ENCODE measurements at places on chromosomes 12 and 14.

DNA sequence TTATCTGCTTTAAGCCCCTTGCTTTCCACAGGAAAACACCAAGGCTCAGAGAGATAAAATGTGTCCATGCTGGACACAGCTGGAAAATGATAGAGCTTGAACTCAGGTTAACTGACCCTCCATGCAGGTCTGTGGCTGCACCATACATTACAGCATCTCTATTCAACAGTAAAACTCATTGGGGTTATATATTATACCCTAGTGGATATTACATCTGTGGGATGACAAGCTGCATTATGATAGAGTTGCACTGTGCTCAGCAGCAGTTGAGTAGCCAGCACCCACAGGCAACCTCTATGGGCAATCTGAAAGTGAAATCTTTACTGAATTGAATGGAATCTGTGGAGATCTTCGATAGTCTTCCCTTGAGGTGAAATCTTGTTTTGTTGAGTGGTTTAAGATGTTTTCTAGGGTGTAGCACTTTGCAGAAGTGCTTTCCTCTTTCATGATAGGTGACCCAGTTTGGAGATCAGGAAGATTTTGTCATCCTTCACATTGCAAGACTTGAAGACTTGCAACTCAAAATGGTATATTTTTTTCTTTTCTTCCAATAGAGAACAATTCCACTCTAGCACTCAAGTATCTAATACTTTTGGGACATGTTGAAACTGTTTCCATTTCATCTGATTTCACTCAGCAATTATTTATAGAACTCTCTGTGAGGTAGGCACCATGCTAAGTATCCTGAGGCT, 389.2 kb downstream of the RAD51B start:
- DNase-seq = no peak

GRCh38 chr12:131441638-131442336, 269.1 kb upstream of the SFSWAP start:
- no peak for DNase-seq

GRCh38 chr14:95979339-95980042, 59.7 kb upstream of the C14orf132 start:
- DNase-seq = peak; percentile 4

- DNase-seq = no peak
Observed at GRCh38 chr12:2877953-2878732, 1.1 kb downstream of the RHNO1 start.

GRCh38 chr12:52060498-52061177, 9.1 kb upstream of the ATG101 start:
- DNase-seq = no peak

DNA sequence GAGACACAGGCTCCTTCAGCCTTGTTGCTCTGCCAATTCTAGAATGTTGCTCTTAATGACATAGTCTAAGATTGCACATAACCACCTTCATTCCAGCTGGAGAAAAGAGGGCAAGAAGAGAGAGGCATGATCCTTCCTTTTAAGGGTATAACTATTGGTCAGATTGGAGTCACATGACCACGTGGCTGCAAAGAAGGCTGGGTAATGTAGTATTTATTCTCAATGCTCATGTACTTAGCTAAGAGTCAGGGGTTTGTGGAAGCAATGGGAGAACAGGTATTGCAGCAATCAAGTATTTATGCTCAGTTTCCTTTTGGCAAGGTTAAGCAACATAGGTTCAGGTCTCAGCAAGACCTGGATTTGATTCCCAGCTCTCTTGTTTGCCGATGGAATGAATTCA, 298.8 kb upstream of the TBX3 start:
- DNase-seq = no peak

- peak; percentile 76 for DNase-seq
Observed at GRCh38 chr14:65222440-65222858, 120.1 kb upstream of the MAX start.

GRCh38 chr14:105120056-105120455, 48.5 kb downstream of the JAG2 start:
- DNase-seq = no peak

GRCh38 chr12:102956738-102957327, 641 bp upstream of the ASCL1 start:
- DNase-seq = no peak

- no peak for DNase-seq
Observed at GRCh38 chr14:53310412-53310811, 157.3 kb upstream of the DDHD1 start.

GRCh38 chr12:228846-229200, 14.9 kb upstream of the SLC6A12 start:
- no peak for DNase-seq

- DNase-seq = no peak
Observed at GRCh38 chr14:103094406-103095209, at the start of gene EXOC3L4. Gene EXOC3L4 (plus strand): TSS chr14:103094725. CDS start chr14:103100220, 5,495 bp downstream.

GRCh38 chr14:40213701-40214100, 781.5 kb upstream of the FBXO33 start:
- DNase-seq = no peak

- no peak for DNase-seq
Observed at GRCh38 chr14:101819251-101819990, 57.9 kb downstream of the PPP2R5C start.

- no peak for DNase-seq
Observed at GRCh38 chr14:91036741-91037469, 23.5 kb downstream of the RPS6KA5 start.

DNA sequence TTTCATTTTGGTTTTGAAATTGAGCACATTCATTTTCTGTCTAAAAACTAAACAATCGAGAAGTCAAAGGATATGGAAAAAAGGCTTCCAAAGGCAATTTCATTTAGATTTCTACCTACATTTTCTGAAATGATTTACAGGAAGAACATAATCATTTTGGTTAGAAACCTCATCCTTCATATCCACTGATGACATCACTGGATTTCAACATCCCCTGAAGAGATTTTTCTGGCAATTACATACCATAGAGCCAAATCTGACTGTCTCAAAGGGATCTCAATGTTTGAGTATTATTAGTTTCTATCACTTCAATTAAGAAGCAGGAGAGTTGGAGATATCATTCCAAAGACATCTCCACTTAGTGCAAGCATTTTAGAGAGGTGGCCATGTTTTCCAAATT, 137.8 kb downstream of the TTC7B start:
- peak; percentile 61 for DNase-seq

GRCh38 chr14:88989911-88990310, 165.5 kb downstream of the TTC8 start:
- no peak for DNase-seq

DNA sequence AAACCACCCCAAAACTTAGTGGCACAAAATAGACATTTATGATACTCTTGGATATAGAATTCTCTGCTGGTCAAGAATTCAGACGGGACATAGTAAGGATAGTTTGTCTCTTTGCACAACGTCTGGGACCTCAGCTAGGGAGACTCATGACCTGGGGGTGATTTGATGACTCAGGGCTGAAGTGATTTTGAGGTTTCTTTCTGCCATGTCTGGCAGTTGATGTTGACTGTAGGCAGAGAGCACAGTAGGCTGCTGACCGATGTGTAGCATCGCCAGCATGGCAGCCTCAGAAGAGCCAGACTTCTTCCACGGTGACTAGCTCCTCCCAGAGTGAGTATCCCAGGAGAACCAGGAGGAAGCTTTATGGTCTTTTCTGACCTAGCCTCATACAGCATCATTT, 88.9 kb upstream of the FRMD6 start:
- DNase-seq = peak; percentile 56

GRCh38 chr14:73014105-73014504, 12.8 kb downstream of the ZFYVE1 start:
- DNase-seq = no peak

DNA sequence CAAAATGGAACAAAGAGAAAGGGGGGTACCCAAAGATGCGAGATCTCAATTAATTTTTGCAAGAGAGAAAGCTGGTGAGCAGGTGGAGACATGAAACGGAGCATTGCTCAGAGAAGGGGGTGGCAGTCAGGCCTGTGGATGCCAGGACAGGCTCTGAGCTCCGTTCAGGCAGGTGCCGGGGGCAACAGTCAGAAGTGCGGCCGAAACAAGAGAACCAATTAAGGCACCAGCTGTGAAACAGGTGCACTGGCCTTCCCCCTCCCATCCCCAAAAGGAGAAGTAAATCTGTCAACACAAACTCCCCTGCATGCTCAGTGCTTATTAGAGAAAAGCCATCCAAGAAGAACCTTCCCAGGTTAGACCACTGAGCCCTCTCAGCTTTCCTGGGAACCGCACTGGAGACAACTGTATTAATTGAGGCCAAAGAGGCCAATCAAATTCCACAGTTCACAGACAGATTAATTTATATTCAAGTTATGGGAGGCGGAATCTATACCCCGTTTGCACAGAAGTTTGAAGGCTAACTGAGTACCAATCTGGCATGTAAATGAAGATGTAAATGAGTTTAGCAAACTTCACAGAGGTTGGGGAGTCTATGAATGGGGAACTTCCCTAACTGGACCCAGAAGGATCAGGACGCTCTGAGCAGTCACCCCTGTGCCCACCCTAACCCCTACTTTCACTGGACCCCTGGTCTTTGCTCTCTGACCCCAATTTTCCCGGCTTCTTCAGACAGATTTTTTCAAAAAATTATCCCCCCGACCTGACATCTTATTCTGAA, 20.9 kb downstream of the OAS2 start:
- DNase-seq = no peak

DNA sequence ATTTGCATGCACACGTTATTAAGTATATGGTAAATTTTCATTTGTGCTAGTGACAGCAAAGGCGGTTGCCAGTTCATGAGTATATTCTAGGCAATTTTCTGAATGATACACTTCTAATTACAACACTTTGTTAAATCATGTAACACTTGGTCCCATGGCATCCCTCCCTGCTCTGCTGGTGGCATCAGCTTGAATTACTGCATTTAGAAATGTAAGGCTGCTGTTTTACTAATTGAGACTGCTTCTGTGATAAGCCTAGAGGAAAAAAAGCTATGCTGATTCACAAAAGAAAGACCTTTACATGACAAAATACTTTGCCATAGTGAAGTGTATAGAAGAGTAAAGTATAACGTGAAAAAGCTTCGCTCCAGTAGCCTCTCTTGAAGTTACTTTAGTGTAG, 636.1 kb downstream of the KCNH5 start:
- DNase-seq = no peak

GRCh38 chr14:99028521-99028920, 243.5 kb downstream of the BCL11B start:
- DNase-seq = no peak

DNA sequence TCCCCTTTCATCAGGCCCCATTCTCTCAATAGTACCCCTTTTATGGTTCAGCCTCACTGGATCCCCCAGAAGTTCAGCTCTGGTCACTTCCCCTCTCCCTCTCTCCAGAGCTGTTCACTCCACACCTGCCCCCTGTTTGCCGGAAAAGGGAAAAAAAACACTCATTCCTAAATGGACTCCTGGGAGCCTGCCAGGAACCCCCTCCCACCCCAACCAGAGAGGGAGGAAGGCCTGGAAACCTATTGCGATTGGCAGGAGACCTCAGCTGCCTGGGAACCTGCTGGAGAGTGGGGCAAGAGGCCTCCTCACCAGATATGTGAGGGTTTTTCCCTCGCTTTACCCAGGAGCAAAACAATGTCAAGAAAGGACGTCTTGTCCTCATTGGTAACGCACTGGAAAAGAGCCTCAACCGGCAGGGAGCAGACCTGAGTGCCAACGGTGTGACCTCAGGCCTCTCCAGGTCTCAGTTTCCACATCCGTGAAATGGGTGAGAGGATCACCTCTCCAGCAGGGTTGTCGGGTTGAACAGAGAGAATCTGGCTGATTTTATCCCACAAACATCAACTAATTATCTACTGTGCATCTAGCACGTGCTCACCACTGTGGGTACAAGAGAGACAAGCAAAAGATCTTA, 4.6 kb downstream of the DTX1 start:
- no peak for DNase-seq

DNA sequence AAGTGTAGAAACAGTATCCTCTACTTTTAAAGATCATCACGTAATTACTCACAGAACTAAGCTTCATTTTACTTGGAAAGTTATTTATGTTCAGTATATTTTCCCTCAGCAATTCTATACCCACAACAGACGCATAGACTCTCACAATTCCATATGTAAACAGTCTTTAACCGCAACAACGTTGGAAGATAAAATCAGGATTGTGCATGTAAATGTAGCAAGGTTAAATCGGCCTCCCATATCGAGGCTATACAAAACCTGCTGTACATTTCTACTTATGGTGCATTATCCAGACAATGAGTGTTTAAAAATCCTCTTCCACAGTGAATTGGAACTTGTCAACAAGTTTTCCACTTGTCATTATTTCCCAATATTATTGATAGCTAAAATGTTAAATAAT, 581.1 kb downstream of the SLC16A7 start:
- peak; percentile 39 for DNase-seq

GRCh38 chr14:91221270-91221669, 23.2 kb downstream of the GPR68 start:
- DNase-seq = no peak

DNA sequence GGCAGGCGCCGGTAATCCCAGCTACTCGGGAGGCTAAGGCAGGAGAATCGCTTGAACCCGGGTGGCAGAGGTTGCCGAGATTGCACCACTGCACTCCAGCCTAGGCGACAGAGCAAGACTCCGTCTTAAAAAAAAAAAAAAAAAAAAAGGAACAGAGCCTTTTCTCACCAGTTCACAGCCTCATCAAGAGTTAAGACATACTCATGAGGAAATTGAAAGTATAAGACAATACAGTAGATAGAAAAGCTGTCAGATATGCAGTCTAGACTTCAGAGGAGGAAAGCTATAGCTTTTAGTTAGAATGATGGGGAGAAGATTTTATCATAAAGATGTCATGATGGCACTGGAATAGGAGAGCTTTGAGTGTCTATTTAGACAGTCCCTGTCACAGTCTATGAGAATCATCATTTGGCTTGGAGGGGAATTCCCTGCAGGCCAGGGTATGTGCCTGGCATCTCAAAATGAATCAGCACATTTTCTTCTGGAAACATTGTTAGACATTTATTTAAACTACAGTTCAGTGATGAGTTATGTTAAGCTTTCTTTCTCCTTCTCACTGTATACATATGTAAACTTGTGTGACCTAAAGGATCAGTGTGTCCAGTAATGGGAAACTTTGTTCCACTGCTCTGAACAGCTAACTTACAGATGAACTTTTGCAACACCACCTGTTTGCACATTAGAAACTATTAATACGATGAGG, 2.9 kb upstream of the RAB35 start:
- DNase-seq = peak; percentile 52

- peak; percentile 72 for DNase-seq
Observed at GRCh38 chr12:54017027-54017788, 8.4 kb downstream of the HOXC8 start.

DNA sequence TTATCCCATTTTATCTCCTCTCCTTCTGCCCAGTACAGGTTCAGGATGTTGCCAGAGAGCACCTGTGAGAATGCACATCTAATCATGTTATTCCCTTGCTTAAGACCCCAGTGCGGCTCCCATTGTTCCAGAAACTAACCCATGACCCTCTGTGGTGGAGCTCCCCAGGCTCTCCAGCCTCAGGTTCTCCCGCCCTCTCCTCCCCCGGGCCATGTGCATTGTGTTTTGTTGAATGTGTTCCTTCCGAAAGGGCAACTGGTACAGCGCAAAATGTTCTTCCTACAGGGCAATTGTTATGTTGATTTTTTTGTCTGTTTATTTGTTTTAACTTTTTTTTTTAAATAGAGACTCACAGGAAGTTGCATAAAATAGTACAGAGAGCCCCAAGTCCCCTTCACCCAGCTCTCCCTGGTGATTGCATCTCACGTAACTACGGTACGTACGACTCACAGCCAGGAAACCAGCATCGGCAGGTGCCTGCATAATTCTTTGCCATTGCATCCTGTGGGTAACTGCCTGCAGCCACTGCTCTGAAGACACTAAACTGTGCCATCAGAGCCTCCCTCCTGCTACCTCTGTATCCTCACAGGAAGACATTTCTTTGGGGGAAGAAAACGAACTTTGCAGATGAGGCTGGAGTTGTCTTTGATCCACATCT, 31.2 kb downstream of the TMEM132C start:
- no peak for DNase-seq

Measured in fibroblast of skin of right biceps (primary cell).